ENCODE measurements at places on chromosomes 2 and 18.

DNA sequence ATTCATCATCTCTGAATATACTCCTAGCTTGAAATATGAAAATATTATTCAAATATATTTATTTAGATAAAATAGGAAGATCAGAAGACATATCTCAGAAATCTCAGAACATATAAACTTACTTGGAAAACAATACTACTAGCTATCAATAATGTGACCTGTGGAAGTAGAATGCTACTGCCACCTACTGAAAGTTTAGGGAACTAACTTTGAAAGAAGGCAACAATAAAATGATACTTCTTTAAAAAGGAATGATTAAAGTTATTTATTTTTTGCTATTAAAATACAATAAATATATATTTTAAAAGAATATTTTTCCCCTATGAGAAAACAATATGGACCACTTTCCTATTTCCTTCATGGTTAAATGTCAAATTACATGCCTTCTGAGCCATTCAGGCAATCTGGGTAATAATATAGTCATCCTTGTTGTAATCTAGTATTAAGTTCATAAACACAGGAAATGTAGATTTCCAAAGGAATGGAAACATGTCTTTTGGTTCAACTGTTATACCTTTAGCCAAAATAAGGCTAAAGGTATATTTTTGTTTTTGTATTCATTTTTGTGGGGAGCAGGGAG lies 26.0 kb downstream of the ACADL start:
- DNase-seq = no peak

- DNase-seq = no peak
Measured at GRCh38 chr2:225820826-225821225, 421.3 kb downstream of the NYAP2 start.

DNA sequence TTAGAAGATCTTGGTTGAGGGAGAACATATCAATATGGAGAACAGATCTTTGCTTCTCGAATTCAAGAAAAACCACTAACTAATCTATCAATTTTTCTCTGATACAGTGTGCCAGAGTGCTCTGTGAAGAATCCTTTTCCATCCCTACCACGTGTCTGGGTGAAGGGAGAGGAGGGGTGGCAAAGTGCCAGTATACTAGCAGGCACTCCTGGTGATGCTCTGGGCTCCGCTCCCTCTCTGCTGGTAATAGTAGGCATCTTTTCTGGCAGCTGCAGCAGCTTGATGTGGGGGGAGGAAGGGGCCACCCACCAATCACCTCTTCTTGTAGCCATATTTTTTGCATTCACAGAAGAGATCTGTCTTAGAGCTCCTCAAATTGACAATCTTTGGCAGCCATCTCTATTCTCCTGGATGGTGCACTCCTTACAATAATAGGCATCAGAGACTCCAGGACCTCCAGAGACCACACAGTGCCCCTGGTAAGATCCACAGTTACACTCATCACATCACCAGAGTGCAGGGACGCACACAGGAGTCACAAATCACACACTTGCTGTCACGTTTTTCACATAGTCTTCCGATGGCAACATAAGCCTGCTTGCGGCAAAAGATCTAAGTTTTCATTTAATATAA lies 15.7 kb downstream of the STK39 start:
- no peak for DNase-seq

DNA sequence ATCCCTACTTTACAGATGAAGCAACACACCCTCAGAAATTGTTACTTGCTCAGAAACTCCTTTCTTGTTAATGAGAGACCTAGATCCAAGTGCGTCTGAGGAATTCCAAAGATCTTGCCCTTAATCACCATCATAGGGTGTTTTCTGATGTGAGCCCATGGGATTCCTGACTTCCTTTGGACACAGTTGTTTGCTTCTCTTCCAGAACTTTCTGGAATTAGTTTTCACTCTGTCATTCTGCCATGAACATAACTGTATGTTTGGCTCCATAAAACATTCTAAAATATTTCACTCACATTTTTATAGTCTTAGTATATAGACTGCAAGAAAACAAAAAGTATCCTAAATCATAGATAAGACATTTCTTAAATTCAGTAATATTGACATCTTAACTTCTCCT lies 593.9 kb upstream of the SOX11 start:
- DNase-seq = no peak

GRCh38 chr18:68803356-68803755 lies 5.5 kb downstream of the CCDC102B start:
- peak; percentile 85 for DNase-seq

DNA sequence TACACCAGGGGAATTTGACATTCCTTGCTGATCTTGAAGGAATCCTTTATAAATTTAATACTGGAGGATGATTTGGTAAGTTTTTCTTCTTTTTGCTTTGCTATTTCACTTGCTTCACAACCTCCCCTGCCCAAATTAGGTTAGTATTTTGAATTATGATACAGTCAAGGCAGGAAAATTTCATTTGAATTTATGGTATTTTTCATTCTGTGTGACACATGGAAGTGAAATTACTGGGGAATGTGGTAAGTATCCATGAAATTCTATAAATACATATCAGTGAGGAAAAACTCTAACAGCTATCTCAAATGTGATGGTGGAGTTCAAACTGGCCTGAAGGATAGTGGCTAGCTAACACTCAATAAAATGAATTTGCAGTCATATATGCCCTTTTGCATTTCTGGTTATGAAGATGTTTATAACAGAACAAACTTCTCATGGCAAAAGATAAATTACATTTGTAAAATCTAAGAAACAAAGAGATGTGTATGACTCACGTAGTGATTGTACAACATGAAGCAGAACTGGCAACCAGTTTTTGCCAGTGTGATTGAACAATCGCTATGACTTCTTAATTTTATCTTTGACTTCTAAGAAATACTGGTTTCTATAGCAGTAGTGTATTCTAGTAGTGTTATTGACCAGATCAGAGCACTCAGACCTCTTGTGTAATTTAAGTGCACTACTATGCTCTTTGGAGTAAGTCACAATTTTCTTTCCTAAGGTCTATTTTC lies 152.6 kb downstream of the IKZF2 start:
- DNase-seq = no peak

Measured in NCI-H524 treated with DMSO at 0.1 percent for 48 hours (cell line).